Uterus (tissue), 4 donors: ENCODE measurements at places on chromosomes 4 and X. TPM values are rescaled to one million over a fixed set of nuclear protein-coding genes. Genes with fewer than 3 reads are reported as not detected.

Gene TRIM75
- not detected for total RNA-seq

Gene UTP3
- 8.8 TPM for total RNA-seq

Gene GRIA2
- 64.5 TPM for total RNA-seq

Gene USP26
- total RNA-seq, result not detected

GRCh38 chrX:10755439-10756334 is 135.3 kb upstream of the MID1 start:
- H3K4me1 ChIP-seq, result no peaks in the 10 kb centered on the region
- no peak overlapping the region for H3K4me3 ChIP-seq
- DNase-seq, result peak; percentile 24
- no peaks in the 10 kb centered on the region for H3K36me3 ChIP-seq
- peak overlapping the region; percentile 68 for H3K27ac ChIP-seq

GRCh38 chr4:178448372-178449035 is 1006.3 kb upstream of the AGA start:
- no peak overlapping the region for H3K4me3 ChIP-seq
- H3K27ac ChIP-seq, result no peak overlapping the region
- no peaks in the 10 kb centered on the region for H3K36me3 ChIP-seq
- H3K4me1 ChIP-seq, result no peaks in the 10 kb centered on the region
- H3K27me3 ChIP-seq, result no peaks in the 10 kb centered on the region

GRCh38 chr4:118099106-118099505 is 64.8 kb downstream of the NDST3 start:
- no peak overlapping the region for H3K4me3 ChIP-seq
- H3K36me3 ChIP-seq, result no peaks in the 10 kb centered on the region
- no peak for DNase-seq
- no peaks in the 10 kb centered on the region for H3K27me3 ChIP-seq
- H3K27ac ChIP-seq, result no peak overlapping the region
- H3K4me1 ChIP-seq, result no peaks in the 10 kb centered on the region

GRCh38 chrX:16177260-16177659 is 10.0 kb downstream of the MAGEB17 start:
- no peaks in the 10 kb centered on the region for H3K4me1 ChIP-seq
- no peaks in the 10 kb centered on the region for H3K36me3 ChIP-seq
- peaks cover 3% of the 10 kb centered on the region for H3K27me3 ChIP-seq
- no peak for DNase-seq
